HFF-Myc (cell line): ENCODE measurements at places on chromosomes 13 and 19.

DNA sequence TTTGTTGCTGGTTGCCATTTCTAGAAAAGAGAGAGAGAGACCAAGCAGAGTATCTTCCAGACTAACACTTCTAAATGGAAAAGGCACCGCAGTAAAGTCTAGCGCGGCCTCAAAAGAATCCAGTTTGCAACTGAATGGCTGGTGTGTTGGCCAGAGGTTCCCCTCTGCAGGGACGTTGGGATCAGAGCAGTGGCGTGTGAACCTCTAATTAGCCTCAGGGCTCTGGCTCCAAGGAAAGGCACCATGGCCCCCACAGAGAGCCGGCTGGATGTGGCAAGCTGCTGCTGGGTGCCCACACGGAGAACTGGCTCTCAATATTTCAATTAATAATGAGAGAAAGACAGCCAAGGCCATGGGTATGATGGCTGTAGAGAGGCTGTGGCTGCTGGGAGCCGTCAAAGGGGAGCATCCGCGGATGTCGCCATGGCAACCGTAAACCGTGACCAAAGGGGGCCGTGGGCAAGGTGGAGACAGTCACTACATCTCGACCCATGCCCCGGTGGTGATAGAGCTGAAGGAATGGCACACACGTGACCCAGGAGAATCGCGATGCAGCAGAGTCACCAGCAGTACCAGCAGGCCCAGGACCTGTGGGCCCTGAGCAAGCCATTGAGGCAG, 9.5 kb downstream of the VSTM2B start:
- no peak for DNase-seq

- no peak for DNase-seq
Measured at GRCh38 chr13:21048901-21049698, 12.3 kb downstream of the LATS2 start.

- DNase-seq, result no peak
Measured at GRCh38 chr13:22776394-22777186, 404.2 kb upstream of the SGCG start.

- no peak for DNase-seq
Measured at GRCh38 chr13:72886272-72887067, 104.5 kb downstream of the PIBF1 start.

- no peak for DNase-seq
Measured at GRCh38 chr19:46189971-46190888, 39.3 kb upstream of the IGFL1 start.

- DNase-seq, result no peak
Measured at GRCh38 chr19:44808463-44809371, at the start of gene BCAM. BCAM (plus strand) TSS chr19:44809103; CDS start chr19:44809125, 22 bp downstream.

DNA sequence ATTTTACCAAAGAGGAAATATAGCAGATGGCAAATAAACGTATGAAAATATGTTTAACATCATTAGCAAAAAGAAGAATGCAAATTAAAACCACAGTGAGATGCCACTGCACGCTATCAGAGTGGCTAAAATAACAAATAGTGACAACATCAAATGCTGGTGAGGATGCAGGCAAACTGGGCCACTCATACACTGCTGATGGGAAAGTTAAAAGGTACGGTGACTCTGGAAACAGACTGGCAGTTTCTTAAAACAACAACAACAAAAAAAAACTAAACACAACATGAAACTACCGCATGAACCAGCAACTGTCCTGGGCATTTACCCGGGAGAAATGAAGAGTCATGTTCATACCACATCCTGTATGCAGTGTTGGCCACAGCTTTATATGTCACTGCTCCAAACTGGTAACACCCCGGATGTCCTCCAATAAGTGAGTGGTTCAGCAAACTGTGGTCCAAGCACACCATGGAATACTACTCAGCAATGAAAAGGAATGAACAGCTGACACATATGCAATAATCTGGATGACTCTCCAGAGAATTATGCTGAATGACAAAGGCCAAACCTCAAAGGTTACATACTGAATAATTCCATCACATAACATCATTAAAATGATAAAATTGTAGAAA, 22.3 kb downstream of the EPS15L1 start:
- no peak for DNase-seq

DNA sequence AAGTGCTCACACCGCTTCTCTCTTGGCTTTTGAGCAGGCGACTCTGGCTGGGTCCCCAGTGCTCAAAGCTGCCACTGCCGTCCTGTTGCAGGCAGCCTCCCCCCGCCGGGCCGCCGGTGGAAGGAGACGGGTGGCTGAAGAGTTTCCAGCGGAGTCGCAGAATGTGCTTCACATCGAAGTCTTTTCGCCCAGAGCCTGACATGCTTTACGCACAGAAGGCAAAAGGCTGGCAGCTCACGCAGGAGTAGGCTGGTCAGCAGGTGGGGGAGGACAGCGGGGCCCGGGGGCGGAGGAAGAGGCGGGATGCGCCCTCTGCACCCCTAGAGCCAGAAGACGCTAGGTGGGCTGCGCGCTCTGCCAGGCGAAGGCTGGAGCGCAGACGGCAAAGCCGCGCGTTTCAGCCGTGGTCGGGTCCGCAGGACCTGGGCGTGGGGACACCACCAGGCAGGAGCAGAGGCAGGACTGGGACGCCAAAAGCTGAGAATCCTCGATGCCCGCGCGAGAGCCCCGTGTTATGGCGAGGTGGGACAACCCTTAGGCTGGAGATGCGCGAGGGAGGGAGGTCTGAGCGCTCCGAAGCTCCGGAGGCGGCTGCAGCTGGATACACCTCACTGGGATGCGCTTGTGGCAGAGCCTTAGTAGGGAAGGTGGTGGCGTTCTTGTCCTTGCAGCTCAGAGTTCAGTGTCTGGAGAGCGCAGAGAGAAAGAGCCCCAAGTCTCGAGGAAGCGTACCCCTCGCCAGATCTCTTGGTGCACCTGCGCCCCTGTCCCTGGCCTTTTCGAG, at the start of gene ATXN8OS:
ATXN8OS (plus strand) TSS at position 329 of the 784 bp plus-strand sequence.
- DNase-seq, result no peak

- DNase-seq, result no peak
Measured at GRCh38 chr19:45352914-45353796, 12.6 kb downstream of the KLC3 start.

DNA sequence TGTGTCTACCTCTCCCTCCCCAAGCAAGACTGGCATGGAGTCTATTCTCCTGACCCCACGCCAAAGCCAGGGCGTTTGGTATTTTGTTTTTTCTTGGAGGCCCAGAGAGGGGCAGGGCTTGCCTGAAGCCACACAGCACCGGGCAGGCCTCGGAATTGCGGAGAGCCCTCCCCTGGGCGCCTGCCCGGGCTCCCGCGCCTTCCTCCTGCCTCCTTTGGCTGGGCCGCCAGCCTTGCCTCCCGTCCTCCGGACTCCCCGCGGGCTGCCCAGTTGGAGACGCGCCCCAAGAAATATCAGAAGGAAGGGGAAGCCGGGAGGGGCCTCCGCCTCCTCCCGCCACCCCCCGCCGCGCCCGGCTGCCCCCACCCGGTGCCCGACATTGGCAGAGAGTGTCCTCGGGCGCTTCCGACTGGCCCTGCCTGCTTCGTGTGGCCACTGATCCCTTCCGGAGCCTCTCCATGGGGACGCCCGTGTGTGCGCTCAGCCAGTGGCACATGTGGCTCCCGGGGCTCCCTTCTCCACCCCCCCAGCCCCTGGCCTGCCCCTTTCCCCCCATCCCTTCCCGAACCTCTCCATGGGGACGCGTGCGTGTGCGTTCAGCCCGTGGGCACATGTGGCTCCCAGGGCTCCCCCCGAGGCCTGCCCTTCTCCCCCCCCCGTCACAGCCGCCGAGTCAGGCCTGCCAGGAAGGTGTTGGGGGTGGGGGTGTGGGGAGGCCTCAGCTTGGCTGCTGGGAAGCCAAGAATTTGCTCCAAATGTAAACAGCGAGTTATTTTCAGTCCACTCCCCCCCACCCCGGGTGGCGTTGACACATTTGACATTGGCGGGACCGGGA, 37.3 kb downstream of the NFIC start:
- DNase-seq, result peak; percentile 78

DNA sequence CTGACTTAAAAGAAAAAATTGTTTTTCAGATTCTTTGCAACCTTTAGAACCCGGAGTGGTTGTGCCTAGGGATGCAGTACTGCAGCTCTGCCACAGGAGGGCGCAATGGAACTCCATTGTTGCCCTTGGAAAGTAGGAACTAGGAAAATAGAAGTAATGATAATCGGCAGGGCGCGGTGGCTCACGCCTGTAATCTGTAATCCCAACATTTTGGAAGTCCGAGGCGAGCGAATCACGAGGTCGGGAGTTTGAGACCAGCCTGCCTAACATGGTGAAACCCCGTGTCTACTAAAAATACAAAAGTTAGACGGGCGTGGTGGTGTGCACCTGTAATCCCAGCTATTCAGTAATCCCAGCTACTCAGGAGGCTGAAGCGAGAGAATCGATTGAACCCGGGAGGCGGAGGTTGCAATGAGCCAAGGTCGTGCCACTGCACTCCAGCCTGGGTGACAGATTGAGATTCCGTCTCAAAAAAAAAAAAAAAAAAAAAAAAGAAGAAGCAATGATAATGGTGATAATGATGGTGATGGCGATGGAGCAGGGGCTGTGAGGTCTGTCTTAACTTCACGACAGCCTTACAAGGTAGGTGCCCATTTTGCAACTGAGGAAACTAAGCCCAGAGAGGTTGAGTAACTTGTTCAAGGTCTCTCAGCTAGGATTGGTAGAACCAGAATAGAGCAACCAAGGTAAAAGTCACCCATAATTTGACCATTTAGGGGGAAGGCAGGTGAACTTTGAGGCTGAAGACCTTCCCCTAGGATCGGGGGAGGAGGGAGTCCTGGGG, 5.5 kb upstream of the ADAMTS10 start:
- no peak for DNase-seq

GRCh38 chr13:36533806-36534205, 101.5 kb downstream of the CCNA1 start:
- DNase-seq, result no peak

- no peak for DNase-seq
Measured at GRCh38 chr19:8512115-8512967, 1.6 kb downstream of the ZNF414 start.

- no peak for DNase-seq
Measured at GRCh38 chr13:95349267-95349666, 48.0 kb upstream of the ABCC4 start.

DNA sequence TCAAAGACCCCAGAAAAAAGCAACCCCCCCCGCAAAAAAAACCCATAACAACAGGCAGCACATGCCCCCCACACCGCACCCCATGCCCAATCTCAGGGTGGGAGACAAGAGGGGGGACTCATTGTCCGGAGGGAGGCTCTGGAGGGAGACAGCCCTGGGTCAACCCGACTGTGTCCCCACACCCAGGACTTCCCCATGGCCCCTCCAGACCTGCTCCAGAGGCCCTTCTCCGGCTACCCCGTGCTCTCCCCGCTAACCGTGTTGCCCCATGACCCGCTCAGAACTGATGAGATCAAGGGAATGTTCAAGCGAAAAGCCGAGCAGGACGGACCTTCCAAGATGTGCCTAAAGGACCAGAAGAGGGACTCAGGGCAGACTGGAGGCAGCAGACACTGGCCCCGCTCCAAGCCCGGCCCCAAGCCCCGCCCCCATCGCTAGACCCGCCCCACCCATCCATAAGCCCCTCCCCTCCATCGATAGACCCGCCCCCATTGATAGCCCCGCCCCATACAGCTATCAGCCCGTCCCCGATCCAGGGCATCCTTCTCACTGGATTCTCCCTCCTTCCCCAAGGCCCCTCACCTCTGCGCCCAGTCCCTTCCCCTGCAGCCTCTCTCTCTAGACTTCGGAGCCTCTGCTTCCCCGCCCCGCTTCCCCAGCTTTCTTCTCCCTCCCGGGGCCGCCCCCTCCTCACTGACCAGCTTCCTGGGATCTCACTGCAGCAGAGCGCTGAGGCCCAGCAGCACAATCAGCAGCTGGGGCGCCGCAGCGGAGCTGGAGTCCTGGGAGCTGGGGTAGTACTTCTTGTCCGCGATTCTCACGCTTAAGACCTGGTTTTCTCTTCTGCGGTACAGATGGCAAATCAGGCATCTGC, 2.2 kb downstream of the BST2 start:
- no peak for DNase-seq

- no peak for DNase-seq
Measured at GRCh38 chr13:31717583-31717982, 21.7 kb upstream of the RXFP2 start.

- DNase-seq, result no peak
Measured at GRCh38 chr13:42592915-42593900, 19.3 kb downstream of the TNFSF11 start.

DNA sequence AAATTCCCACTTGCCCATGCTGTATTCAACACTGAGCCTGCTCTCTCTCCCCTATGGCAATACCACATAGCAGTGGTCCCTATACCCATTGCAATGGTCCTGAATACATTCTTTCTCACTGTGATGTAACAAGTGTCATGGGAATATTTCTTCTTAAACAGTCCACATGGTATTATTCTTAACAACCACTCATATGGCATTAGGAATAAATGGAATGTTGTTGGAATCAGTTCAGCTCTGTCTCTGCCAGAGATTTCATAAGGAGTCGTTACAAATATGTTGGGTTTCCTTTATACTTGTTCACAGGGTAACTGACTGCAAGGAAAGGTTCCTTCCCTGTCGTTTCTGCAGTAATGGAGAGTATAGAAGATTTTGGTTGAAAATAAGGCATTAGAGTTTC, 128.3 kb upstream of the SPATA13 start:
- peak; percentile 38 for DNase-seq

GRCh38 chr13:41802684-41803444, 158.0 kb downstream of the VWA8 start:
- DNase-seq, result no peak

- DNase-seq, result no peak
Measured at GRCh38 chr19:5038631-5039271, 69.8 kb downstream of the KDM4B start.

GRCh38 chr13:30257468-30258099, 49.8 kb downstream of the KATNAL1 start:
- DNase-seq, result no peak

DNA sequence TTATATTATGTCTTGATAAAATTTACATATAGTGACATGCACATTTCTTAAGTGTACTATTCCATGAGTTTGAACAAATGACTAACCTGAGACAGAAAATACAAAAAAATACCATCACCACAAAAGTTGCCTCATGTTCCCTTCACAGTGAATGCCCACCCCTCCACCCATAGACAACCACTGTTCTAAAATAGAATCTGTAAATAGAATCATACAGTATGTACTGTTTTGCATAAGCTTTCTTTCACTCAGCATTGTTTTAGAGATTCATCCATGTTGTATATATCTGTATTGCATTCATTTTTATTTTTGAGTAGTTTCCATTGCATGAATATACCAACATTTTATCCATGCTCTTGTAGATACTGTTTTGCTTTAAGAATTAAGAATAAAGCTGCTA, 23.3 kb upstream of the RBM26 start:
- DNase-seq, result no peak

- DNase-seq, result no peak
Measured at GRCh38 chr19:28665748-28666147, 547.2 kb downstream of the UQCRFS1 start.

DNA sequence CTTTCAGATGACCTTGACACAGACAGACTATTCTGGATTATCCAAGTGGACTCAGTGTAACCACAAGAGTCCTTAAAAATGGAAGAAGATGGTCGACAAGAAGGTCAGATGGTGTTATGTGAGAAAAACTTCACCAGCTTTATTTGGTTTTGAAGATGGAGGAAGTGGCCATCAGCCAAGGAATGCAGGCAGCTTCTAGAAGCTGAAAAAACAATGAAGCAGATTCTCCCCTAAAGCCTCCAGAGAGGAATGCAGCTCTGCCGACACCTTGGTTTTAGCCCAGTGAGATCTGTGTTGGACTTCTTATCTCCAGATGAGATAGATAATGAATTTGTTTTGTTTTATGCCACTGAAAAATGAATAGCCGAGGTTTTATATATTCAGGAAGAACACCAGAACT, 501.5 kb downstream of the DCT start:
- DNase-seq, result no peak

- no peak for DNase-seq
Measured at GRCh38 chr19:12187625-12188024, 24.7 kb downstream of the ZNF136 start.

GRCh38 chr13:70874636-70875035, 766.4 kb upstream of the KLHL1 start:
- DNase-seq, result no peak
